ENCODE measurements at places on chromosomes 16 and 17.

DNA sequence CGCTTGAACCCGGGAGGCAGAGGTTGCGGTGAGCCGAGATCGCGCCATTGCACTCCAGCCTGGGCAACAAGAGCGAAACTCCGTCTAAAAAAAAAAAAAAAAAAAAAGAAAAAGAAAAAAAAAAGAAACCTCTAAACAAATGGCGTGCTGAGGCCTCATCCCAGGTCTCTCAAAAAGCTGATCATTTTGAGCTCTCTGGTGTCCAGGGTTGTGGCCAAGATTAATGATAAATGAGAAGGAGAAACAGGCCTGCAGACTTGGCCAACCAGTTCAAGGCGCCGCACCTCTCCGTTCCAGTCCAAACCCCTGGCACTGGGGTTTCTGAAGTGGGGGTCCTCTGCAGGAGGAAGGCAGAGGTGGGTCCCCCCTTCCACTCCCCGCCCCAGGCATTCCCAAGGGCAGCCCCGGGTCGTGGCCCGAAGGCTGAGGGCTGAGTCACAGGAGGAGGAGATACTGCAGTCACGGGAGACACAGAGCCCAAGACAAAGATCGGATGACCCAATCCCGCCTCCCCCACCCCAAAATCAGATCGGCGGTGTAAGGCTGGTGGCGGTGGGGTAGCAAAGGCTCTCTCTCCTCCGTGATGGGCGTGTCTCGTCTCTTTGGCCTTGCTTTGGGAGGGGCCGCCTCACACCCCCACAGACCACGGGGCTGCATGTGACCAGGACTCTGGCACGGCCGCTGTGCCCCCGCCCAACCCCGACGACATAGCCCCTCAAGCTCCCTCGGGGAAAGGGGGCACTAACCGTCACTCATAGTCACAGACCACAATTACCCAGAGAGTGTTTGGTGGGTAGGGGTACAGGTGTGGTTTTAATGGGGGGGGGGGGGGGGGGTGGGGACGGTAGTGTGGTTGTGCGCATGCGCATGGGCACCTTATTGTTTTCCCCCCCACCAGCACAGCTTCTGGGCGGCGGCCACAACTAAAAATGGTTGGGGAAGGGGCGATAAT, 1.1 kb downstream of the VAT1 start:
- DNase-seq, result peak; percentile 82

- DNase-seq, result no peak
These were observed 11.9 kb upstream of the CYTH1 start for GRCh38 chr17:78793968-78794367.

DNA sequence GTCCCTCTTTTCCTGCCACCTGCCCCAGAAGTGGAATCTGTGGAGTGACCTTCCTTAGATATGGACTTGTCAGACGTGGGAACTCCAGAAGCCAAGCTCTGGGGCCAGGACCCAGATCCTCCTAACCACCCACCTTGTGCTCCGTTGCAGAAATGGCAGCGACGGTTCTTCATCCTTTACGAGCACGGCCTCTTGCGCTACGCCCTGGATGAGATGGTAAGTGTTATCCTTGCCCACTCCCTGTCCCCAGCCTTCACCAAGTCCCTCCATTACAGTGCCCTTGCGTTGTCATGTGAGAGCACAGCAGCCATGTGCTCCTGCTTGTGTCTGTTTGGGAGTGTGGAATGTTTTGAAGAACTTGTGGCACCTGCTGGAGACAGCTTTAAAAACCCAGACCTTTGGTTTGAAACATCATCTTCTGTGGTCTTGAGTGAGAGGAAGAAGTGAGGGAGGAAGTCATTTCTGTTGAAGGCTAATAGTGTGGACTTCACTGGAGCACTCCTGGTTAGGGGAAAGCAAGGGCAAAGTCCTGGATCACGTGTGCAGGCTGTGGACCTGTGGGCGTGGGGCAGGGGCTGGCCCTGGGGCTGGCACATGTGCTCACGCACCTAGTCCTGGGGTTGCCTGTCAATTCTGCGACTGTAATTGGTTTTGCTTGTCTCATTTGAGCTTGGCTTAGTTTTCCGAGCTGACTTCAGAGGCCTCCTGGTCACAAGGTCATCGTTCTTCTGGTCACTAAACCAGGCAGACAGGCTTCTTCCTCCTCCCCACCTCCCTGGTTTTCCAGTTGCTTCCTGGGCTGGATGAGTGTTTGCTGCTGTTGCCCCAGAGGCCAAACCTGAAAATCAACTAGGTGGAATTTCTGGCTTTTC, 35.8 kb downstream of the MPRIP start:
- peak; percentile 68 for DNase-seq

DNA sequence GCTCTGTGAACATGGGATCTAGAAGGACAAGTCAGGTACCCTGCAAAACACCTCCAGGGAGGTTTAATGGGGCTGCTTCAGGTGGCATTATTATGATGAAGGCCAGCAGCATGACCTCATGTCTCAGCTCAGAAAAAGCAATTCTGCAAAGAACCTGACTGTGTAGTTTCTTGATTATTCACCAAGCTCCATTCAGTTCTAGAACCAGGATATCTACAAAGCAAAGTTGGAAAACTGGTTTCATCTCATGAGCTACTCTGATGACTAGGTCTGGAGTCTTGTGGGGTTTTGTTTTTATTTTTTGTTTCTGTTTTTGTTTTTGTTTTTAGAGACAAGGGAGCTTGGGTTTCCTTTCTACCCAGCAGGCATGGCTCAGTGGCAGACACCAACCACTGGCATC, 19.0 kb upstream of the LRRC37A3 start:
- DNase-seq, result no peak

DNA sequence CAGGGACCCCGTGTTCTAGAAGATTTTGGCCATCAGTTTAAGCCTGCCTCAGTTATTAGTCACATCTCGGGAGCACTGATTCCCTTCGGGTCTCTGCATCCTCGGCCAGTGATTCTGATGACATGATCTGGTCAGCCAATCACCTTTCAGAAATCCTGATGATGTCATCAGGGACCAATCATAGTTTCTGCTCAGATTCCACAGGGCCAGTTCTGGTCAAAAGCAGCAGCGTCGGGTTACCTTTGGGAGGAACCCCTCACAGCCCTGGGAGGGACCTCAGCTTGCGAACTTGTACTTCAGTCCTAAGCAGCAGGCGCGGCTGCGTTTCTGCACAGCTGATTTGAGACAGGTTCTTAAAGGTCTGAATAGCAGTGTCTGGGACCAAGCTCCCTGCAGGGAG, 13.9 kb downstream of the KDM8 start:
- DNase-seq, result no peak

- no peak for DNase-seq
These were observed 22.0 kb downstream of the BAHCC1 start for GRCh38 chr17:81417049-81417878.

- no peak for DNase-seq
These were observed 45.0 kb downstream of the TEX2 start for GRCh38 chr17:64218066-64218465.

DNA sequence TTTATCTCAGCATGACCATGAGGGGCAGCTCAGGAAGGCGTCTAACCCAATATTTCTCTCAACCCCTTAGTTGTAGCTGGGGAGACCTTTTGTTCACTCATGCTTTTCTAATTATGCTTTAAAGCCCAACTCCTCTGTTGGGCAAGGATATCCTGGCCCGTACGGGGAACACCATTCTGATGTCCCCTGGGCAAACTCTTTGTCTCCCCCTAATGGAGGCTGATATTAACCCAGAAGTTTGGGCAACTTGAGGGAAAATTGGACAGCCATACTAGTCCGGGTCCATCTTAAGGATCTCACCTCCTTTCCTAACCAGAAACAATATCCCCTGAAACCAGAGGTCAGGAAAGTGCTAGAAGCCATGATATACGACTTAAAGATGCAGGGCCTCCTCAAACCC, 143.7 kb upstream of the COX10 start:
- DNase-seq, result no peak

GRCh38 chr16:26447570-26447969, 619.2 kb upstream of the C16orf82 start:
- DNase-seq, result no peak

GRCh38 chr16:27500801-27501200, 48.9 kb downstream of the GTF3C1 start:
- DNase-seq, result no peak

- DNase-seq, result peak; percentile 75
These were observed 13.3 kb upstream of the NUDT16L1 start for GRCh38 chr16:4679850-4680636.

DNA sequence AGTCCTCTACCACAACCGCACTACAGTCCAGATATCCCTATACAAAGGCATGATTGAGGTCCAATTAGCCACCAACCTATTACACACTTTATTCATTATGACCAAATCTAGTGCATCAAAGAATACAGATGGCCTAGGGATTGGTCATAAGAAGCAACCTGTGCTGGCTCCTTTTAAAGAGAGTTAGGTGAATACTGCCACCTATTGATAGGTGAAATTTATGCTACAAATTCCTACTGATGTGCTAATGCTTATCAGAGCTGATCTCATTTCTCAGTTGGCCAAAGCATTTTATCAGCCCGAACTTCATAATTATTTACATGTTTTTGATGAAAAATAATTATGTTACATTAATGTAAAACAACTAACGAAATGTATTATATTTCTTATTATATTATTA, 166.3 kb downstream of the ANKFN1 start:
- DNase-seq, result no peak
